ENCODE measurements at places on chromosomes 4 and X. TPM values are rescaled to one million over a fixed set of nuclear protein-coding genes. Genes with fewer than 3 reads are reported as not detected.
A peak's percentile ranks its signal among the peaks of the same experiment; 100 is the strongest.

The ATOH1 gene
- total RNA-seq, result not detected

The CT47B1 gene
- total RNA-seq, result not detected

The TAF7L gene
- total RNA-seq, result 0.18 TPM

The NUDT10 gene
- 4.6 TPM for total RNA-seq

The SMPX gene
- total RNA-seq, result not detected

The CXCL3 gene
- not detected for total RNA-seq

The SLC7A11 gene
- total RNA-seq, result 19.2 TPM

The SLC6A14 gene
- 0.57 TPM for total RNA-seq

The GPC3 gene
- 4.9 TPM for total RNA-seq

The RAB33A gene
- 1.9 TPM for total RNA-seq

The CHIC1 gene
- total RNA-seq, result 14.8 TPM

The QRFPR gene
- 0.21 TPM for total RNA-seq

The MAP7D2 gene
- total RNA-seq, result 1.2 TPM

DNA sequence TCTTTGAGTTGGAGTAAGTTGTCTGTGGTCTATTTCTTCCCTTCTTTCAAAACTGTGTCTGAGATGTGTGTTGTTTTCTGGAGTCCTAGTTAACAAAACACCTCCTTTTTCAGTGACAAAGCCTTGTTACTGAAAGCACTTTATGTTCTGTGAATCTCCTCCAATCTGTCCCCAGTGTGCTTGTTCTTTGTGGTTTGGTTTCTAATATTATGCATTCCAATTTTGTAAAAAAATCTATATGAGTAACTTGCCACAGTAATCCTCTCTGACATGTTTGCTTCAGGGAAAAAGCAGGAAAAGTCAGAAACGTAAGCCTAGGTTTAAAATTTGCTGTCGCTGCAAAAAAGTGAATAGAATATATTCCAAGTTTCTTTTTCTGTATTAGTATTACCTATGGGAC is 12.4 kb downstream of the PRRG1 start:
- no peak for DNase-seq

DNA sequence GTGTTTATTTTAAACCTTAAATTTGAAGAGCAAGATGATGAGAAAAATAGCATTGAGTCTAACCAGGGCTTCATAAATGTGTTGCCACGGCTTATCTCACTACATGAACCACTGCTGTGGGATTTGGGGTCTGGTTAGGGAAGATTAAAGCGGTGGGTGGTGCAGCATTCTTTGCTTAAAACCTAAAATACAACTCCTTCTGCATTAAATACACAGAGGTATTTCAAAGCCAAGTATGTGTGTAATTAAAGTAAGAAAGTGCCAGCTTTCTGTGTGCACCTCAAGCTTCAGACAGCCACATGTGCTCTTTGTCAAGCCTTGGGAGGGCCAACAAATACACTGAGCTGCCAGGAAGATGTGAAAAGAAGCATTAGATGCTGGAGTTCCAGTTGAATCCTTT is 128.0 kb downstream of the CPE start:
- DNase-seq, result no peak

GRCh38 chrX:107619885-107620322 is 8.4 kb upstream of the PRPS1 start:
- no peak for DNase-seq

GRCh38 chrX:150649096-150649870 is 43.9 kb upstream of the MTMR1 start:
- no peak for DNase-seq

DNA sequence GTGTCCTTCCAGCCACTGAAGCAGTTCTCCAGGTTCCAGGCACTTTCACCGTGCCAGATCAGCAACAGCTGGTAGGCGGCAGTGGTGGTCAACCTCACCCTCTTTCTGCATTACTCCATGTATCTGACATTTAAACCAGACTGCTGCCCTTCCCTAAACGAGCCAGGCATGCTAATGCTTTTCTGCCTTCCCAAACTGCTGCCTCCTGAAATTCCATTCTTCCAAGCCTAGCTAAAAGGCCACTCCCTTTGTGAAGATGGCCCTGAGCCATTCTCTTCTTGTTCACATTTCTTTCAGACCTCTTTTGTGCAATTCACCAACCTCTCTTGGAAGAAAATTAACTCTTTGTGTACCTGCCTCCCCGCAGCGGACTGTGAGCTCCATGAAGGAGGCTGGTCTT is 73.7 kb downstream of the CHST7 start:
- DNase-seq, result no peak

DNA sequence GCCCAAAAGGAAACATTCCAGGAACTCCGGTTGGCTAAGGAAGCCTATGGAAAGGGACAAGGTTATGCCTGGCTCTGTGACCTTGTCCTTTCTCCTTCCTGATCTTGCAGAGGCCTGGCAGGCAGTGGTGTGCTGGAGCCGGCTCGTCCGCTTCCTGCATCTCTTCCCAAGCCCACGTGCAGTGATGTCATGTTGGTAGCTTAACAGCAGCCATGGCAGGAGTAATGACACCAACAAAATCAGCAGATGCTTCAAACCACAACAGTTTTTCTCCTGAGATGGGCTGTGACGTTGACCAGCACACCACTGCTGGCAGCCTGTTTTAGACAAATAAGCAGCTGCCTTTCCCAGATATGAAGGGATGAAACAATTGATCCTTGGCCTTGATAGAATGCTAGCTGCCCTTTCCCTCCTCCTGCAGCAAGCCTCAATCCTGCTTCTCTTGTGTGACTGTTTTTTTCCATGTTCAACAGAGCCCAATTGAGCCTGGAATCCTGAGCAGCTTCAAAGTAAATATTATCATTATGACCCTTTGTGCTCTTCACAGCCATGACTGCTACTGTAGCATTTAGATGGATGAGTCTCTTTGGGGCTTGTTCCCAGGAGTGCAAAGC is 23.4 kb downstream of the SEPTIN6 start:
- no peak for DNase-seq

GRCh38 chr4:4456351-4456750 is 69.4 kb downstream of the NSG1 start:
- DNase-seq, result no peak

DNA sequence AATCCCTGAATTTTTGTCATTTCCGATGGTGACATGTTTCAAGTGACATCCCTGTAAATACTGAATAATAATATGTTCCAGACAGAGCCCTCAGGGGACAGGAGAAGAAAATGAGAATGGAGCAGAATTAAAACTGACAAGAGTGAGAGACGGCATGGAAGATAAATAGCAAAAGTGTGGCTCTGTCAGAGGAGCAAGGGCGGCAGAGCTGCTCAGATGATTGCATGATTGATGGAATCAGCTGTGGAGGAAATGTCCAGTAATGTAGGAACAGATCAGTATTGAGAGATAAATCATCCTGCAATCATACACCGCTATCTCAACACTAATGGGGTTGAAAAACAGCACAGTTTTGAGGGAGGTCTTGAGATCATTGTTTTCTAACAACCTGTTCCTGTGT is 350.3 kb downstream of the STIM2 start:
- DNase-seq, result no peak

DNA sequence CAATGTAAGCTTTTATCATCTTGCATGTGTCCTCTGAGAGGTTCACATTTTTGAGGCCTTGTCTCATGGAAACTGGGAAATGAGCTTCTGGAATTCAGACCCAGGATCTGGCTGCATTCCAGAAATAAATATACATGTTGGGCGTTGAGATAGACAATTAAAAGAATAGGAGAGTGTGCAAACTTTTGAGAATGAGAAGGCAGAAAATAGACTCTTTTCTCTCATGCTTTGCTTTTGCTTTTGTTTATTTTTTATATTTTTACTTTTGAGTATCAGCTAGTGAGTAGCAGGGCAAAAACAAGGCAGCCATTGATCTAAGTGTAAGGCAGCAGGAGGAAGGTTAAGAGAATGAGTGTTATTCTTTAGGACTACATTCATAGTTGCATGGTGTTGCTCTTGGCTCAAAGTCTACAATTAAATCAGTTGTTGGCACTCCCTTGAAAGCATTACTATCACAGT is 12.4 kb downstream of the SHROOM3 start:
- DNase-seq, result no peak

- no peak for DNase-seq
Observed at GRCh38 chrX:10698318-10698640, 77.9 kb upstream of the MID1 start.

GRCh38 chr4:119212234-119212963 is at the start of gene USP53:
USP53 (plus strand) TSS chr4:119212713; CDS start chr4:119239760, 27,047 bp downstream.
- DNase-seq, result peak; percentile 99

GRCh38 chr4:34800953-34801352 is 1443.4 kb downstream of the ARAP2 start:
- no peak for DNase-seq

GRCh38 chr4:47444031-47444430 is 19.5 kb downstream of the COMMD8 start:
- DNase-seq, result no peak

DNA sequence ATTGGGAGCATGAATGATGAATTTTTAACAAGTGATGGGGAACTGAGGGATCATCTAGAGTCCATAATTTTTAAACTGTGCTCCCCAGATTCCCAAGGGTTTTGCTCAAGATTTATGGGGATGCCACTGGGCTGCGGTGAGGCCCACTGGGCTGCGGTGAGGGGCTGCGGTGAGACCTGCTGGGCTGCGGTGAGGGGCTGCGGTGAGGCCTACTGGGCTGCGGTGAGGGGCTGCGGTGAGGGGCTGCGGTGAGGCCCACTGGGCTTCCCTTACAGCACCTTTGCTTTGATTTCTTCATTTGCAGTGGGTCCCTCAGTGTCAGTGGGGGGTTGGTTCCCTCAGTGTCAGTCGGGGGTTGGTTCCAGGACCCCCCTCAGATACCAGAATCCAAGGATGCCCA is 47.4 kb upstream of the ATOH1 start:
- no peak for DNase-seq

DNA sequence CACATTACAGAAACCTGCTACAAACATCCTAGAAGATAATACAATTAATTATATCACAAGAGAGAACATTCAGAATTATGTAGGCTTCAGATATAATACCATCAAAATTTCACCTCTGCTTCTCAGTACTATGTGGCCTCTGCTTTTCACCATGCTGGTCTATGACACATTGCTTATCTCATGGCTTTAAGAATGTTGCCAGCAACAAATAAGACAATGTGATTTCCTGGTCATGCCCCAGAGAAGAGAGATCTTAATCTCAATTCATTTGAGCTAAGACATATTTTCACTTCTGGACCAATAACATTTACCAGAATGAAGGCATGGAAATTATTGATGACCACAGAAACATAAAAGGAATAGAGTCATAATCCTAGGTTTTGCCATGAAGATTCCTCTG is 1233.4 kb upstream of the ADGRL3 start:
- DNase-seq, result no peak

GRCh38 chrX:51889851-51890250 is 3.6 kb upstream of the MAGED1 start:
- DNase-seq, result no peak

GRCh38 chrX:72271091-72271788 is 5.8 kb downstream of the RPS4X start:
- no peak for DNase-seq

DNA sequence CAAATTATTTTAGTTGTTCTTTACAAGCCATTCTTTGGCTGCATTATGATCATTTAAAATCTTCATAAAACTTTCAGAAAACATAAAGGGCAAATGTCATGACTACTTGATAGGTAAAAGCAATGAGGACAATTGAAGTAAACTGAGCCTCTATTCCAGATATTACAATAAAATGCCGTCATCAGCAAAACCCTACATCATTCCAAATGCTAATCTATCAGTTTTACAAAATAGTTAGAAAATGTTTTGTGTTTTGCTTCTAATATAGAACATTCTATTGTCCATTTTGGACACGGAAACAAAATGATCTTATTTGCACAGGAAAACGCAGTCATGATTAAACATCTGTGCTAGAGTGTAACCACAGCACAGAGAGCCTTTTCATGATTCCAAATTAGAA is 1330.6 kb upstream of the ADGRL3 start:
- no peak for DNase-seq

DNA sequence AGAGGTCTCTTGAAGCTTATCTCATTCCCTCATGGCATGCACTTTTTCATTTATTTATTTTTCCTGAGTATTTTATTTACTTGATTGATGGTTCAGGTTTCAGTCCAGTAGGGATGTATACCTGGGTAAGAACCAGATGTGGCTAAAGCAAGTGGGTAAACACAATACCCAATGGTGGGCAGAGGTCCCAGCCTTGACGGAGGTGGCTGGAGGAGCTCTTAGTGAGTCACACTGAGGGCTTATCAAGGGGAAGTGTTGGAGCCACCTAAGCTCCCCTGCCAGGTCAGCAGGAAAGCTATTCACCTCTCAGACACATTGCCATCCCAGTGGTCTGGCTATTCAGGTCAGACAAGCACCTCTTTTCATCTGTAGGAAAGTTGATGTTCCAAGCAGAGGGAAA is 236.2 kb upstream of the MAGEB16 start:
- DNase-seq, result no peak

DNA sequence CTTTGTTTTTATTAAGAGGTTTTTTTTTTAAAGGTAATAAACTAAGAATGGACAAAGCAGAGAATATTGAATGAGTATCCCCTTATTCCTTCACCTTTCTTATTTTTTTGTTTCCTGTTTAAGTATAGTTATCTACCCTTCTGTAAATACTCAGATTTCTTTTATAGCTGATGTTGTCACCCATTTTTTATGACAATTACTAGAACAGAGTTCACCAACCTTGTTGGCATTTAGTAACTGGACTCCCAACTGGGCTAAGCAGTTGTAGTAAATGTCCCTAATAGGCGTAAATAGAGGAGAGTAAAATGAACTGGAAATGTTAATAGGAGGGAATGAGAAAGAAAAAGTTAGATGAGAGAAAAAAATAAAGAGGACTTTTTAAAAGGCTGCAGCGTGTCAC is 9.8 kb downstream of the PDLIM5 start:
- no peak for DNase-seq

- no peak for DNase-seq
Observed at GRCh38 chr4:24002330-24002966, 112.6 kb upstream of the PPARGC1A start.

GRCh38 chr4:24604558-24605214 is 20.3 kb upstream of the DHX15 start:
- DNase-seq, result no peak

- no peak for DNase-seq
Observed at GRCh38 chr4:100379583-100380105, 138.2 kb downstream of the EMCN start.

- no peak for DNase-seq
Observed at GRCh38 chr4:108590776-108591175, 29.6 kb upstream of the RPL34 start.

GRCh38 chrX:108022491-108023089 is 22.3 kb upstream of the VSIG1 start:
- DNase-seq, result no peak

All from ureter (tissue), 1 donor.